ENCODE measurements at places on chromosomes 4 and X.

DNA sequence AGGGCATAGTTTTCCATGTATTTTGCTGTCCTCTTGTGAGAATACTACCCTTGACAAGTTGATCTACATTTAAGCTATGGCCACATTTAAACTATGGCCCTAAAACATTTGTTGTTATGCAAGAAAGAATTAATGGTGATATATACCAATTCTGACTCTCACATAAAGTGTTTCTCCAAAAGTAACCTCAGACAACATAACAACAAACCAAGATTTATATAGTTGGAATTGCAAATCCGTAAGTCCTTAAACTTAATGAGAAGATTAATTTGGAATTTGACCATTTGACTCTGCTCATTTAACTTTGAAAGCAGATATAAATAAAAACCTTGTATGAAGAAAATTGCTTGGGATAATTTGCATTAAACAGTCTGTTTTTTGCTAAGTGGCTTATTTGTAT is 38.9 kb downstream of the RUFY3 start:
- DNase-seq: no peak

DNA sequence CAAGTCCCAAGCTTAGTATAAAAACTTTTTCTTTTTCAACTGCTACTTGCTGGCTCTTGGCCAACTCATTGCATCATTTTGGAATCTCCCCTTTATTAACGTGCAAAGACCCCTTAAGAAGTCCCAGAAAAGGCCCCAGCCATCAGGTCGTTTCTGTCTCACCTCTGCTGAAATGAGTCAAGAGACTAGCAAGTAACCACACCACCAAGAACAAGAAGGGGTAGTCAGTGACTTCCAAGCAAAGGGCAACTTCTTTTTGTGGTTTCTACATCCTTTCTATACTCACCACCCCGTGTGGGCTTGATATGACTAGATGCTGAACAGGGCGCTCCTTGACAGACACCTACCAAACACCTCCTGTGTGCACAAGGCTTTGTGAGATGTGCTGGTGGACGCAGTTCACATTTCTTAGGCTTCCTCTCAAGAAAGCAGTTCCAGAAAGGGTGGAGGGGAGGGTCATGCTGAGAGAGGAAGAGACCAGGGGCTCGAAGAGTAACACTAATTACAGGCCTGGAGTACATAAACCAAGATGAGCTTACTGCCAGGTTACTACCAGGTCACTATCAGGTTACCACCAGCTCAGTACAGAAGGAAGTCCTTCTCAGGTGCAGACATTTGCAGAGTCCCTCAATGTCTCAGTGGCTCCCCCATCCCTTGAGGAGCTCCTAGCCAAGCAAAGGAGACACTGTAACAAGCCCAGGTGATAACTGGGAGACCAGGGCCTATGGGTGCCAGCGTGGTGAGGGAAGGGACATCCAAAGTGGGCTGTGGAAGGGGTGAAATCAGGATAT is 19.3 kb downstream of the JAKMIP1 start:
- DNase-seq: no peak

DNA sequence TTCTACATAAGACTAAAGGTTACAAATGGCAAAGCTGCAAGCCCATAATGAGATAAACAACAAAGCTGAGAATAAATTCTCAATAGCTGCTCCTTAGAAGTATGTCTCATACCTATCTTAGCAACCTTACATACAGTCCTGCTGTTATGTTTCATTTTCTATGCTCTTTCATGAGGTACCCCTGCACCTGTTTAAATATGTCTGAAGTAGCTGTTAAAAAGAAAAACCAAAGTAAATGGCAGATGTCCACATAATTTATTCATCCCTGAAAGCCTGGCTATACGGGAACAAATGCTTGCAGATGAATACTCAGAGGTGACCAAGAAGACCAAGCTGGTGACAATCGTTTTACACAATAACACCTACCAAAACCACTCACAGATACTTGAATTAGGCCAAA is 22.5 kb downstream of the PPA2 start:
- DNase-seq: peak; percentile 35

GRCh38 chrX:37779857-37780256 is at the start of gene CYBB:
Gene CYBB (plus strand): TSS chrX:37780059. CDS start chrX:37780078, 19 bp downstream.
- DNase-seq: no peak

GRCh38 chrX:18789916-18790315 is 82.5 kb downstream of the PPEF1 start:
- no peak for DNase-seq

DNA sequence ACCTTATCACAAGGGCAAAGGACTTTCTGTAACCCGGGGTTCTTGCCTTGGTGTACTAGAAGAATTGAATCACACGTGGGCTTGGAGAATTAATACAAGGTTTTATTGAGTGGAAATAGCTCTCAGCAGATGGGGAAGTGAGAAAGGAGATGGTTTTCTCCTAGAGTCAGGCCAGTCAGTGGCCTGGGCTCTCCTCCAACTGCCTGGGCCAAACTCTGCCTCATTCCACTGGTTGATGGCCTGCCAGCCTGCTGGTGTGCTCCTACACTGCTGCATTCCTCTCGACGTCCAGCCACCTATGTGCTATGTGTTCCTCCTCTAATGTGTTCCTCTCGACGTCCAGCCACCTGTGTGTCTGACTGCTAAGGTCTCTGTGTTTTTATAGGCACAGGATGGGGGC is 35.3 kb upstream of the SPIN2A start:
- DNase-seq: no peak

- no peak for DNase-seq
Measured at GRCh38 chr4:169582706-169583105, 29.7 kb downstream of the NEK1 start.

DNA sequence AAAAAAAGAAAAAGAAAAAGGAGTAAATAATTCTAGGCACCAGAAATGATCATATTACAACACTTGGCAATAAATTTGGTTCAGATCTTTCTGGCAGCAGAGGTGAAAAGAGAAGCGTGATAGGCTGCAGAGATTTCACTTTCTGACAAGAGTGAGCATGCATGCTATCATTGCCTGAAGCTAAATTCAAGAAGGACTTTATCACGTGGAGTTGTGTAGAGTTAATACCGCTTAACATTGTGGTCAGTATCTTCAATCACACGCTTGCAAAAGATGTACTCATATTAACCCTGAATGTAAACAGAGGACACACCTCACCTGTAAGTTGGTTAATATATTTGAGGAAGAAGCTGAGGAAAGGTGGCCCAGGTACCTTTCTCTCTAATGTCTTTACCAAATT is 31.4 kb upstream of the RBPJ start:
- no peak for DNase-seq

GRCh38 chrX:18194688-18195087 is 26.0 kb downstream of the BEND2 start:
- DNase-seq: no peak

DNA sequence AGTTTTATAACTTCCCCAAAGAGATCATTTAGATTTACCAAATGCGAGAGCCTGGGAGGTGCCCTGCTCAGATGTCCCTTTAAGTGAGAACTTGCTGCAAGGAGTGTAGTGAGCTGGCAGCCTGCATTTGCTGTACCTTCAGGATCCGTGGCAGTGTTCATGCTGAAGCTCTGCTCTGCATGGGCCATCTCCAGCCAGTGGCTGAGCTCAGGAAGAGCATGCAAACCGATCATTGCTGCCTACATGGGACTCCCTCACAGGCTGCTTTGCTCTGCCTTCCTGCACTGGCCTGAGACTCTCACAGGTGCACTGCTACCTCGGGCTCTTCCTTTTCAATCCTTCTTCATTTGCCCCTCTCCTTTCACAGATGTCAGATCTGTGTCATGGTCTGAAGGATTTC is 152.0 kb upstream of the SFRP2 start:
- no peak for DNase-seq

Measured in NCI-H1436 treated with DMSO at 0.1 percent for 48 hours (cell line).